ENCODE measurements at places on chromosomes 2 and 18.

- DNase-seq, result peak; percentile 86
Measured at GRCh38 chr18:54147439-54147838, 77.0 kb downstream of the MBD2 start.

DNA sequence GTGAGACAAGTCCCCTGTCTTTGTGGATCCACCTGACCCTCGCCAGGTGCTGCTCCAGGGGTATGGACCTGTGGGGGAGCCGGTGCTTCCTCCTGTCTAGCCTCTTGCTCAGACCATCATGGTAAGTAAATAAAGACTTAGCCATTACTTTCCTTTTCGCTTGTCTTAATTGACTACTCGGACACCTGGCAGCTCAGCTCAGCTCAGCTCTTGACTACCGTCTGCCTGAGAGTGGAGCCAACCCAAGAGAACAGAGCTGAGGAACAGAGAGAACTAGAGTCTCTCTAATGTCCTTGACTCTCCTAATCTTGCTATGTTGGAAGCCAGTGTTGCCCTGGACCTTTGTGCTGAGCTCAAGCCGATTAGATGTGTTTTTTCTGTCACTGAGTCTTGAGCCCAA, 170.3 kb upstream of the CXCR4 start:
- no peak for DNase-seq

- DNase-seq, result no peak
Measured at GRCh38 chr18:12038082-12038638, 55.5 kb upstream of the ANKRD62 start.

GRCh38 chr2:120482334-120482733, 136.4 kb downstream of the INHBB start:
- DNase-seq, result no peak

- DNase-seq, result no peak
Measured at GRCh38 chr2:188909036-188909435, 65.1 kb upstream of the COL3A1 start.

DNA sequence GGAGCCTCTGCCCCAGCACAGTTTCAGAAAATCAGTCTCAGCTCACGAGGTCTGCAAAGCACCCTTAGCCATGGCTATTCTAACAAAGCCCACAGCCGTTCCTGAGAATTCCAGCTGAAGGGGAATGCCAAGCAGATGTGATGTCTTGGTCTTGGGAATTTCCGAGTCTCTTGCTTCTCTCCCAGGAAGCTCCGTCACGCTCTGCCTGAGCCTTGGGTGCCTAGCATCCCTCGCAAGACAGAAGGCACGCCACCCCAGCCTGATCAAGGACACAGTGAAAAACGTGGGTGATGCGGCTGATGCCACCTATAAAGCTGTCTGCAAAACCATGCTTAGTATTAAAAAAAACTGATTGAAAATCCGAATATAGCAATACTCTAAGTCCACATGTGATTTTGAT, 254.6 kb downstream of the SH3BP4 start:
- no peak for DNase-seq

DNA sequence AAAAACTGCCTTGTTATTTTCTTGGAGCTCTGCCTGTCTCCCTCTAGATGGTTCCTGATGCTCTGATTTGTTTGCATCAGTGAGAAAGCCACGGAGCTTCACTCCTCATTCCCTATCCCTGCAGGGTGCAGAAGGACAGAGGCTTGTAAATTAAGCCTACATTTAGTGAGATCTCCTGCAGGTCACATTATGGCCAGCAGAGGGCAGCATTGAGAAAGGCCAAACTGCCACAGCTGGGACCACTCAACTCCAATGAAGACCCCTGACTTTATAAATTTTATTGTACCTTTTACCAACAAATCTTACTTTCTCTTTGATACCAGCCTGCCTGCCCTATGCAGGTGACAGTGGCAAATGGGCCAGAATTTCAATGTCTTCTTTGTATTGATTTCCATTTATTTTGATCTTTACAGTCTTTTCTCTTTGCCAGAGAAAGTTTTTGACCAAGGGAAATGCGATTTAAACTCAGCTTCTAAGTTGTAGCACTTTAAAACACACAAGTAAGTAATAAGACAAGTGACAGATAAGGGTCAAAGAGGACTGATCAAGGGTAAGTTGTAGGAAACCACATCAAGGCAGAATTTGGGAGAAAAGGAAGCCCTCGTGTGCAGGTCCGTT, 1029.1 kb upstream of the KLHL29 start:
- peak; percentile 52 for DNase-seq

DNA sequence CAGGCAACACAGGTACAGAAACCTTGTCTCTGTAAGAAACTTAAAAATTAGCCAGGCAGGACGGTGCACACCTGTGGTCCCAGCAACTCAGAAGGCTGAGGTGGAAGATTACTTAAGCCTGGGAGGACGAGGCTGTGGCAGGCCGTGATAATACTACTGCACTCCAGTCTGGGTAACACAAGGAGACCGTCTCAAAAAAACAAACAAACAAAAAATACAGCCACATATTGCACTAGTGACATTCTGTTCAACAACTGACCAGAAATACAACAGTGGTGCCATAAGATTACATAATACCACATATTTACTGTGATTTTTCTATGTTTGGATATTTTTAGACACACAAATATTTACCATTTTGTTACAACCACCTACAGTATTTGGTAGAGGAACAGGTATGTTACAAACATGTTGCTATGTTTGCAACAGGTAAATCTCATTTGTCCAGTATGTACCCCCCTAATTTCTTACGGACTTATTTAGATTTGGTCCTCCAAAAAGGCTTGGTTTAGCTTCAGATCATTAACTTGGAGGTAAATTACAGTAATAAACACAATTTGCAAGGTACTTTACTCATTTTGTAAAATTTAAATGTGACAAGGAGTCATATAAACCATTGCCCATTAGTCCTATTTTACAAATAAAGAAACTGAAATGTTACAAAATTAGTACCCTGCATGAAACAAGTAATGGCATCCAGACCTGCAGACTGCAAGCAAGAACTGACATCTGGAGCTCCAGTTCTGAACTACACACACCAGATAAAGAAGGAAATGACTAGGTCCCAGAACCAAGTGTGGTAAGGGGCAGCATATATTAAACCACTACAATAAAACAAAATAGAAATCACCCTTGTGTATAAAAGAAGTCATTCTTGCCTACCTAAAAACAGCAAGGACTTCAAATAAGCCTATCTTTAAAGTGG, 36.8 kb downstream of the TRIP12 start:
- DNase-seq, result peak; percentile 46

- peak; percentile 39 for DNase-seq
Measured at GRCh38 chr2:64260817-64261216, 116.6 kb upstream of the PELI1 start.

- DNase-seq, result no peak
Measured at GRCh38 chr2:152449578-152449977, 114.6 kb downstream of the FMNL2 start.

DNA sequence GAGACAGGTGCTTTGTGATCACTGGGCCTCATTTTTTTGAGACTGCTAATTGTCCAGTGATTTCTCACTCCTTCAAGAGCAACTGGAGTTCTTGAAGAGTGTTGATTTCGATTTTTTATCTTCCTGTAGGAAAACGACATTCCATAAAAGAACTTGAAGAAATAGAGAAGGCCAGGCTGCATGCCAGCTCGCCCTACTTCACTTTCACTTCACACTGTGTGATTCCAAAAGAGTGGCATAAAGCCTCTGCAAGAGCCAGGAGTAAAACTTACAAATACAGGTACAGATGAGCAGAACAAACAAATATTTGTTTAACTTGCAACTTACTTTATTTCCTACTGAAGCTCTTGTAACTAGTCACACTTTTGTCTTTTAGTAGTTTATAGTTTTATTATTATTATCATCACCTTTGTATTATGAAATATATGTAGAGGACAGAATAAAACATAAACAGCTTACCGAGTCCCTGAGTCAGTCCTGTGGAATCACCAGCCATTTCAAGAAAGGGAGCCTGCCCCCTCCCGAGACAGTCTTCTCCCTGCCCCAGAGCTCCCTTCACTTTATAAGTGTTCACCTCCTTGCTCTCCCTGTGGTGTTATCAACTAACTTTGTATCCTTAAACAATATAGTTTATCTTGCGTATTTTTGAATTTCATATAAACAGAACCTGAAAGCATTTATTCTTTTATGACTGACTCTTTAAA, 8.7 kb downstream of the FAM228A start:
- DNase-seq, result no peak

- no peak for DNase-seq
Measured at GRCh38 chr2:236395067-236395466, 130.9 kb upstream of the ASB18 start.

DNA sequence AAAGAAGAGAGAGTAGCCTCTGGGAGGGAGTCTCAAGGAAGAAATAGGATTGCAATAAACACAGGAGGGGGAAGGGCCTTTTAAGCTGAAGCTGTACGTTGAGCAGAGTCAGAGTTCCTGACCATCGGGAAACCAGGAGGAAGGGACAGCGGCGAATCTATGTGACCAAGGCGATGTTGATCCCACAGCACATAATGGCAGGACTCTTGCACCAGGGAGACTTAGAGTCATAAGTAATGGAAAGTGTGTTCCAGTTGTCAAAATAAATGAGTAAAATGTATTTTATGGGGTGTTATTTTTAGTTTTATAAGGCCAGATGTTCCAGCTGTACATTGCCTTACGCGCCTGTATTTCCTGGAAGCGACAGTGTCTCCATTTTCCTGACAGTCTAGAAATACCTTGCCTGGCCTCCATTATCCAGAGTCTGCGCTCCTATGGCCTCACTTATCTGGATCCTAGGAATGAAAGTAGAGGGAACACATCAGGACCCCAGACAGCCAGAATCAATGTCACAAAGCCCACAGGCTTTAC, 152.8 kb upstream of the COPS8 start:
- no peak for DNase-seq

GRCh38 chr18:44961288-44961995, 280.8 kb downstream of the SETBP1 start:
- no peak for DNase-seq

DNA sequence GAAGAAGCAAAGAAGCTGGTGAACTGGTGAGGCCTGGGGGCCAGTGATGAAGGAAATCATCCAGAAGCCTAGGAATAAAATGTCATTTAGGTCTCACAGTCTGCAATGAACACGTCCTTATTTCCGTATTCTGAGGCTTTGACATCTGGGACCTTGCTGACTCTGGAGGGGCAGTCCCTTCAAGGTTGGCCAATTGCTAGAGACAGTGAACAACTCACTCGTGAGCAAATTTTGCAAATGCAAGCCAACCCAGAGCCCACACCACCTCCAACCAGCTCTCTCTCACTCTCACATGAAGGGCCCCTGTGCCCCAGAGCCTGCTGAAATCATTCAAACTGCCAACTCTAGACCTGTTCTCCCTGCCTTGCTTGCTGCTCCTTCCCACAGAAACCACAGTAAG, 279.1 kb upstream of the LYPD1 start:
- DNase-seq, result no peak

DNA sequence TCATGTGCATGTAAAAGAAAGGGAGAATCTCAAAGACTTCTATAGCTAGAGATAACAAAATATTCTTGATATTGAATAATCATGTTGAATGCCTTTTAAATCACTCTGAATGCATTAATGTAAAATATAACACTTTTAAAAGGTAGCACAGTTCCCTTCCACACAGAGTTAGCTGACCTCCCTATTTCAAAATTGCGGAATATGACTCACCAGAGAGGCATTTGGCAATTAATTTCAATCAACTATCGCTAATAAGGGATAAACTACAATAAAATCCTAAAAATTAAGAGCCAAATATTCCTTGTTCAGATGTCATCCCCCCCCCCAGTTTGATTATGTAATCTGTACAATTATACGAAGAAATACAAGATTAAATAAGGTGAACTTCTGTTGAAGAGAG, 29.3 kb downstream of the ZC3H15 start:
- no peak for DNase-seq

DNA sequence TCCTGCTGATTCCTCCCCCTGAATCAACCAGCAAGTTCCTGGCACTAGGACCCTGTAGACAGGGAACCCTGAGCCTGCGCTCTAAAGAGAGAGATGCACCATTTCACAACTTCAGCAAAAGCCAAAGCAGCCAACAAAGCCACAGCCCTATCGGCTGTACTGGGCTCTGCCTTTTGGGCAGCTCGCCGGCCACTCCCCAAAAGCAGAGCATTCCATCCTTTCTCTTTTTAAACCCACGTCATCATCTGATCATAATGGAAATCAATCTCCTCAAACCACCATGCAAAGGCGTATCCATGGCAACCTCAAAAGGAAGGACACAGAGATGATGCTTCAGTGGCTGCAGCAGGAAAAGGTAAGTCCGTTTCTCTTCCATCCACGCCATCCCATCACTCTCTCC, 5.3 kb upstream of the DCTN1 start:
- DNase-seq, result no peak

GRCh38 chr2:60484133-60484645, 69.3 kb downstream of the BCL11A start:
- DNase-seq, result no peak

DNA sequence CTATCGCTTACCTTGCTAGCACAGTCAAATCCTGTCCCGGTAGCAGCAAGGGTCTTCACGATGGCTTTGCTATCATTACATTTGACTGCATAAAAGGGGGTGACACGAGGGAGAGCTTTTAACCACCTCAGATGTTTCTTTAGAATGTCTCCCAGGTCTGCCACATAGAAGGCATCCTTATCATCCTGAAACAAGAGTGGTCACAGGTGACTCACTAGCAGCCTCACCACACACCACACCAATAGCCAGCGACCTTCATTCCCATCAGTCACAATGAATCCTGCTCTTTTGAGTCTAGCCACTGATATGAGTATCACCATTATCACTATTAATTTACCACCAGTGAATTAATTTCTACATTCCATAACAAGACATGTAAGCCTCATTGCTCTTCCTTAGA, 3.7 kb downstream of the ODC1 start:
- peak; percentile 86 for DNase-seq

GRCh38 chr2:199932312-199932855, 21.3 kb downstream of the C2orf69 start:
- no peak for DNase-seq

GRCh38 chr2:59900728-59901452, 652.6 kb downstream of the BCL11A start:
- no peak for DNase-seq

GRCh38 chr2:100180503-100180902, 38.1 kb upstream of the AFF3 start:
- DNase-seq, result no peak

DNA sequence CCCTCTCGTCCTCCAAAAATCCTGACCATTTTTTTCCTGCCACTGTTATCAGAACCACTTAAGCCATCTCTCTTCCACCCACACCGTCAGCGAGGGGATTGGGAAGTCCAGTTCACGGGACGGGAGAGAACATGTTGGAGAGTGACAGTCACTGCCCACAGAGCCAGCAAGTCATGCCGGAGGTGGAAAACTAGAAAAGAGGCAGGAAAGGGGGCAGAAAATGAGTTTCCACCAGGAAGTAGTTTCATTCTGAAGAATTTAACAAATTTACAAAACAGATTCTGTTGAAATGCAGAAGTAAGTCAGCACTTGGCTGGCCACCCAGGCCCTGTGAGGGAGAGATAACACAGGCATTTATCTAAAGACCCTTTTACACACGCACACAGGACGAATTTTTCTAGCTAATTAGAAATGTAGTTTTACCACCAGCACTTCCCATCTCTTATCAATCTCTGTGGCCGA, 431.3 kb downstream of the TSN start:
- DNase-seq, result no peak

Measured in activated CD4-positive, alpha-beta T cell treated with anti-CD3 and anti-CD28 coated beads, Interleukin-2, Interleukin-6, amounts not matched to agents 100 ng/mL and 50 ng/mL, durations not matched to agents 16 hours and 8 hours (primary cell).